ENCODE measurements at places on chromosomes 2 and 18. TPM values are rescaled to one million over a fixed set of nuclear protein-coding genes. Genes with fewer than 3 reads are reported as not detected.

GRCh38 chr2:70785137-70785911 lies 5.1 kb downstream of the FIGLA start:
- peak; percentile 42 for DNase-seq

DNA sequence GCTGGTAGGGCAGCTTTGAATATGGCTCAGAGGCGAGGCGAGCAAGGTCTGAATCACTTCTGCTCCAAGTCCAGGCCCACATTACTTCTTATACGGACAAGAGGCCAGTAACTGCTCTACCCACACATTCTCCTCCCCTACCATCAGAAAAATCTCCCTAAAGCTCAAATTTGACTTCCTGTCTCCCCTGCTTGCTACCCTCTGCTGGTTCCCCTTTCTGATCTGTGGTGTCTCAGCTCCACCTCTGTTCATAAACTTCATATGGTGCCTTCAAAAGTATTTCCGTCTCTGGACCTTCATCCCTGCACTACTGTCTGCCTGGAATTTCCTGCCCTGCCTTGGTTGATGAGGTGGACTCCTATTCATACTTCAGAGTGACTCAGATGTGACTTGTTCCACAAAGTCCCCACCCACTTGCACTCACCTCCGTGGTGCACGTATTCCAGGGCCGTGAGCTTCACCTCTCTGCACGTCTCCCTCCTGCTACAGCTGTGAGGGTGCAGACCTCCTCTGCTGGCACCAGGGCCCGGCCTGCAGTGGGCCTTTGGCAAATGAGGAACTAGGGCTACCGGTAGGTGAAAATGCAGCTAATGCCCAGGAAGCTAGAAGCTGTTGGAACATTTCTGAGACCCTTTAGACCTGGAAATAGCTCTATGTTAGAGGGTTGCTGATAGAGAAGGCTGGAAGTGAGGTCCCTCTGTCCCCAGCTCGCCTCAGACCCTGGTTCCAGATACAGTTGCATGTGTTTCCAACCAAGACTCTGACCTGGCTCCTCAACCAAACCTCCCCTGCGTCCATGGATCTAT lies 24.6 kb upstream of the KCMF1 start:
- no peak for DNase-seq

GRCh38 chr2:36502081-36502480 lies 95.9 kb downstream of the FEZ2 start:
- DNase-seq, result no peak

Gene EMILIN1
- 50.7 TPM for total RNA-seq

Gene CHST9
- total RNA-seq, result 25.5 TPM

- DNase-seq, result no peak
Measured at GRCh38 chr2:26735097-26735496, 29.0 kb upstream of the SLC35F6 start.

Gene GKN2
- not detected for total RNA-seq

DNA sequence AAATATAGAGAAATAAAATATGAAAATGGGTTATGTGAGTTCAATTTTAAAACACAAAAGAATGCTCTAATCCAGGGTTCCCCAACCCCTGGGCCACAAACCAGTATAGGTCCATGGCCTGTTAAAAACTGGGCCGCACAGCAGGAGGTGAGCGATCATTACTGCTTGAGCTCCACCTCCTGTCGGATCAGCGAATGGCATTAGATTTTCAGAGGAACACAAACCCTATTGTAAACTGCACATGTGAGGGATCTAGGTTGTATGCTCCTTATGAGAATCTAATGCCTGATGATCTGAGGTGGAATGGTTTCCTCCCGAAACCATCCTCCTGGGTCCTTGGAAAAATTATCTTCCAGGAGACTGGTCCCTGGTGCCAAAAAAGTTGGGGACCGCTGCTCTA lies 34.7 kb downstream of the TTR start:
- no peak for DNase-seq

Gene GBX2
- 0.56 TPM for total RNA-seq
